ENCODE measurements at places on chromosomes 1 and 21.

DNA sequence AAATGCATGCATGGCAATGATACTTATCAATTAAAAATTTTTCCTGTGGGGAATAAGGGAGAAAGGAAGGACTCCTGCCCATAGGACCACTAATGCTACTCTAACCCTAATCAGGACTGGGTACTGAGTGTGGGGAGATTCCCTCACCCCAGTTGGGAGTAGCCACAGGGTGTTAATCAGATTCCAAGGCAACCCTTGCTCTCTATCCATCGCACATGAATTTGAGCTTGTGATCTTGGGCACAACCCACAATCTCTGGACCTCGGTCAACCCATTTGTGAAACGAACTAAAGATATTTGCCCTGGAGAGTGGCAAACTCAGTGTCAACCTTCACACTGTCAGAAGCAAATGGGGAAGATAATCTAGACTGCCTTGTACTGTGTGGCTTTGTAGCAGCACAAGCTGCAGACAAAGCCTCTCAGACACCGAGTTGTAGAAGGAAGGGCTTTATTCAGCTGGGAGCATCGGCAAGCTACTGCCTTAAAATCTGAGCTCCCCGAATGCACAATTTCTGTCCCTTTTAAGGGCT, 69.5 kb downstream of the SERINC2 start:
- DNase-seq = no peak

DNA sequence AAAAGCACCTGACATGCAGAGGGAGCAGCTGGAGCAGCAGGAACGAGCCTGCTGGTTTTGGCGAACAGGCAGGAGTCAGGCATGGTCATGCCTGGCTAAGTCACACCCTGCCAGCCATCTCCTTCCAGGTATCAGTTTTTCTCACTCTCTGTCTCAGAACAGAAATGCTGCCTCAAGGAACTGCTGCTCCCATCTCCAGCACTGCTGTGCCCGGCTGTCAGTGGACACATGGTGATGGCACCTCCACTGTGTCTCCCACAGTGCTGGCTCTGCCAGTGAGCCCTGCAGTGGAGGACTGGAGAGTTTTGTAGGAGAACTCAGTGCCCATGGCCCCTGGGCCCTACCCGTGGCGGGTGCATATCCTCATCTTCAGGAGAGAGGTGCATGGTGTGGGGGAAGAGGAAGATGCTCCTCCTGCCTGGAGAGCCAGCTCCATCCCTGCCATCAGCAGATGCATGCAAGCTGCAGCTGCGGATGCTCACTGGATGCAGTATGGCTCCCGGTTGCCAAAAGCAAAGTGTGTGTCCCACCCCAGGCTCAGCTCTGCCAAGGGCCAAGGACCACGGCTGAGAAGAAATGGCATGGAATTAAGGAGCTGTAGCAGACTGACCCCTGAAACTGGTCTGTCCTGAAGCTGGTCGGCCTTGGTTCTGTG, 114.7 kb downstream of the GRIK3 start:
- DNase-seq = no peak

DNA sequence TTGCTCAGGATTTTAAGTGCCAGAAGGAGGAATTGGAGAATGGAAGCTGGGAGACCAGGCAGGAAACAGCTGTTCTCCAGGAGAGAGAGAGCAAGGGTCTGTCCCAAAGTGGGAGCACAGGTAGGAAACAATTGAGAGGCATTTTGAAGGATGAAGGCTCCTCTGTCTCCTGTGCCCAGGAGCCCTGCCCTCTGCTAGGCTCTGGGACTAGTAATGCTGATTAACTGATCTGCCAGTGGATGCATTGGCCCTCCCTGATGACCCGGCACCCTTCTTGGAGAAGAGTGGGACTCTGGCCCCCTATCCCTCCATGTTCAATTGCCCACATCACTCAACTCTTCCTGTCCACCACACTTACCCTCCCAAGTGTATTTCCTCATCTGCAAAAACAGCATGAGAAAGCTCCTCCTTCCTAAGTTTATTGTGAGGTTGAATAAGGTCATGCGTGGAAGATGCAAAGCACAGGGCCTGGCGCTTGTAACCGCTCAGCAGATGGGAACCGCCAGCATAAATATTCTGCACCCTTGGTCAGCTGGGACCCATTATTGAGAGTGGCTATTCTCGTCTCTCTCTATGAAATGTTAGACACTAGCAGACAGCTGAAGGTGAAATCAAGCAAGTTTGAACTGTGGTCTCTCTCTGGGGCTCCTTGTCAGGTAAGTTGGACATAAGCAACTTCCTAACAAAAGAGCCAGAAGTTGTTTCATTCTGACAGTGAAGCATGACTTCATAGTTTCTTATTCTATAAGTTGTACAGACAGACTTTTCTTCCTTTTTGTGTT, 63.0 kb upstream of the ANGPTL1 start:
- no peak for DNase-seq

GRCh38 chr1:43294761-43295160, 6.0 kb upstream of the TIE1 start:
- DNase-seq = no peak

GRCh38 chr1:37186246-37186756, 152.0 kb upstream of the GRIK3 start:
- no peak for DNase-seq

DNA sequence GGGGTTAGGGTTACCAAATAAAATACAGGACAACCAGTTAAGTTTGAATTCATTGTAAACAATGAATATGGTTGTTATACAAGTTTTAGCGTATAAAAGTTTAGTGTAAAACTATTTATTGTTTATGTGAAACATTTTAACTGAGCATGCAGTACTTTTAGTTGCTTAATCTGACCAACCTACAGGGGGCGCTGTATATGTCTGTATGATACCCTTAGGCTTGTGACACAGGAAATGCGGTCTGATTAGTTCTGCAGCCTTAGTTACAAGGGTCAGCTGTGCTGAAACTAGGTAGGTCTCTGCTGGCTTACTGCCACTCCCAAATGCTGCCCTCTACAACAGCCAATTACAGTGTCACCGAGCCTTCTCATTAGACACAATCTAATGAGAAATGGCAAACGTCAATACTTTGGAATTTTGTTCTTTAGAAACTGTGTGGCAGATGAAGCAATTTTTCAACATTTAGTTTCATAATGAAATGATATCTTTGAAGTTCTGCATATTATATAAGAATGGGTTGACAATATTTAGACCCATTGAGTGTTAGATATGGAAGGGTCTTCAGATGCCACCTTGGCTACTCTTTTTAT, 56.2 kb downstream of the NTNG1 start:
- DNase-seq = peak; percentile 38

DNA sequence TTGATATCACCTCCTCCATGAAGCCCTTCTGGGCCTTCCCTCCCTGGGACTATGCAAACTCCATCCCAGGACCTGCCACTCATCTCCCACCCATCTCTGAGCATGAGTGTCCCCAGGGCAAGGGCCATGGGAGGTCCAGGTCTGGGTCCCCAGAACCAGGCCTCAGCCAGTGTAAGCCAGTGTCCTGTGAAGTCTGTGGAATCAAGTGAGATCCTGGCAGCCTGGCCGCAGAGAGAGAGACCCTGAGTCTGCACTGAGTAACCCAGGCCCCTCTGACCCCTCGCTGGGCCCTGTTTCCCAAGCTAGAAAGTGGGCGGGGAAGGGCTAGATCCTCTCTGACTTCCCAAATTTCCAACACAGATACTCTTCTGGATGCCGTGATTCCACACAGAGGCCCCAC, 132.7 kb downstream of the DMRTB1 start:
- no peak for DNase-seq

DNA sequence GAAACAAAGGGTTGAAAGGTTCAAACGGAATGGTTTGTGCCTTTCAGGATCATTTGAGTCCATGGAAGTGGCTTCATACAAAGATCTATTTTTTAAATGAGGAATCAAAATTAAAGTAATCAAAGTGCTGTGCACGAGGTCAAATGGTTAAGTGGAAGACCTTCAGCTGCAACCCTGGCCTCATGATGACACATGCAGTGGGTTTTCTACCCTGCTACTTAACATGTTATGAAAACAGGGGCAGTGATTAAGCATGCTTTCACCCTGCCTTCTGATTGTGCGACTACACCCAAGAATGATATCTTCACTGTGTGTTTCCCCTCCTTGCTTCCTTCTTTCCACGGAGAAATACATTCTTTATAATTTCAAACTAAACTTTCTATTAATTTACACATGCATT, 604.2 kb downstream of the LRRIQ3 start:
- DNase-seq = no peak

GRCh38 chr1:232578651-232579195, 51.2 kb downstream of the SIPA1L2 start:
- no peak for DNase-seq

DNA sequence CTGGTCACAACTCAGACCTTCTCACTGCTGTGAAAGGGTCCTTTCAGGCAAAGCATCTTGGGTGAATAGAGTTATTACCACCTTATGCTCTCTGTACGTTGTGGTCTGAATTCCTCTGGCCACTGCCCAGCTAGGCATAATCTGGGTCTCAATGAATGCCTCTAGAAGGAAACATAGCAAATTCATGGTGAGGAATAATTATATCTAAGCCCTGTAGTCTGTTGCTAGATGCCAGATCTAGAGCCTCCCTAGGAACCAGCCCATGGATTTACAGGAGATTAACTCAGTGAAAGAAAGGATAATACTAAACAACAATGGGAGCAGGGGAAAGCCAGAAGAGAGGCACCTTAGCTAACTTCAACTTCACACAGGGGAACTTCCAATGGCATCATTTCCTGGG, 2.4 kb upstream of the COL11A1 start:
- DNase-seq = no peak

- peak; percentile 95 for DNase-seq
Measured at GRCh38 chr1:155127105-155127966, at the start of gene EFNA1. Gene EFNA1, plus strand, starts transcription at chr1:155127876. Its CDS starts 102 bp downstream, at chr1:155127978.

DNA sequence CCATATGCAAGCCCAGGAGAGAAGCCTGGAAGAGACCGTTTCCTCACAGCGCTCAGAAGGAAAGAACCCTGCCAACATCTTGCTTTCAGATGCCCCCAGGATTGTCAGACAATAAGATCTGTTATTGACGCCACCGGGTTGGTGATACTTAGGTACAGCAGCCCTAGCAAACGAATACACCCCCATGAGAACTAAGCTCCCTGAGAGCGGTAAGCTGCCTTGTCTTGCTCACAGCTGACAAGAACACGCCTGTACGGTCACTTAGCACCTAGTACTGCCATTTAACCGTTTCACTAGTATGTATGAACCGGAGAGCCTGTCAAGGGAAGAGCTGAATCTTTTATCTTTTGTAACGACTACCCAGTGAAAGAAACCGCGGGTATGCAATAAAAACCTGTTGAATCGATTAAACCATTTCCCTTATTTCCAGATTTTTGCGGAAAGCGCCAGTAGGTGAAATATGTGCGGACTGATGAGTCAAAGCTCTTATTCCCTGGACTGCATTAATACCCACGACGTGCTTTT, 619 bp upstream of the ZBTB8B start:
- no peak for DNase-seq

DNA sequence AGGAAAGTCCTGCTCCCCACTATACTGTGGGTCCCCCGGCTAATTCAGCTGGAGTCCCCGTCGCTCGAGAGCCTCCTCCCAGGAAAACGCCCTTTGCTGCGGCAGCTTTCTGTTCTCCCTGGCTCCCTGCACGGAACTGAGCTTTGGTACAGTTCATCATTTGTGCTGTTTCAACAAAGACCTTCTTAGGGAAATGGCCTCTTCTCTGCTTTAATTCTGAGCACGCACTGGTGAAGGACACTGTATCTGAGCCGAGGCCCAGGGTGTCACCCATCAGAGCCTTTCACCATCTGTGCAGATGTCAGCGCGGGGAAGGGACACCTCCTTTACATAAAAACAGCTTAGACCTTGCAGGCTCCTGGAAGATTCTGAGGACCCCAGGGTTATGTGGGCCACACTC, 13.5 kb upstream of the PEX10 start:
- DNase-seq = no peak

DNA sequence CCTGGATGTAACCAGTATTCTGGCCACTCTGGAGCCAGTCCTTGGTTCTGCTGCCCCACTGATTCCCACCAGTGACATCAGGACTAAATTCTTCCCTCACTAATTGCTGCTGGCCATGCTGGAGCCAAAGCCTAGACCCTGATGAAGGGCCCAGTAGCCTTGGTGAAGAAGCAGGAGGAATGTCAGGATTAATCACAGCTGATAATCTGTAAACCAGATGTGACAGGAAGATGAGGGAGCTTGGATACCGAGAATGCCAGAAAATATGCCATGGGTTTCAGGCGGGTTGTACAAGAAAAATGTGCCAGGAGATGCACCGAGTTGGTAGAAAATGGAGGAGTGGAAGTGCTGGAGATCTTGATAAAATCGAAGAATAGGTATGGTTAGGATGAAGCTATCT, 119.0 kb upstream of the PPP2R5A start:
- DNase-seq = no peak

DNA sequence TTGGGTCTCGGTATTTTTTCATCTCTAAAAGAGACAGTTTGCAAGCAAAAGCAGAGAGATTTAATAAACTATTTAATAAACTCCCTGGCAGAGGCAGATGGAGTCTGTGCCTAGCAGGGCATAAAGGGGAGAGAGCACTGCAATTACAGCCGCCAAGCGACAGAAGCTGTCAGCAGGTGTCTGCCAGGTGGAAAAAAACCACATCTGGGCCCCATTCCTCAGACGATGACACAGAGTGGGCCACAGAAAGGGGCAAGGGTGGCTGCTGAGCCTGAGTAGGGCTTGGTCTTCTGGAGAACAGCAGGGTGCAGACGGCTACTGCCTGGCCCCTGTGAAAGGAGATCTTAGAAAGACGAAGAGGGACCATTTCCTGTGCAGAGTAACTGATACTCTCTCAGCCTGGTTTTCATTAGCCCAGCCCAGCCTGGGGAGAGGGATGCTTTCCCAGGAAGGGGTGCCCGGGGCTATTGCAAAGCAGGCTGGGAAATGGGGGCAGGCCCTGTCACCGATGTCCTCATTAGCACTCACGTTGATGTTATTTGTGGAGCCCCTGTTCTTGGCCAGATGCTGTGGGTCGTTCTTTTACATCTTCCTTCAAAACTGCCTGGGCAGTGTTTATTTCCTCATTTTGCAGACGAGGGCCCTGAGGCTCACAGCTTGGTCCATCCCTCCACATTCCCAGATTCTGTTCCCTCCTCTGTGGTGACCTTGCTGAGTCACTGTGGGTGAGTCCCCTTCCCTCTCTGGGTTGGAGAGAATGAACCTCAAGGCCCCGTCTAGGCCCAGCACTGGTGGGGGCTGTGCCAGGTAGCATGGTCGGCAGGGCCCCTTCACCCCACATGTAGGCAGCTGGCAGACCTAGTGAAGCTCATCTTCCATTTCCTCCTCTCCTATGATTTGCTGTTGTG, 472.7 kb downstream of the PTPRU start:
- DNase-seq = no peak

DNA sequence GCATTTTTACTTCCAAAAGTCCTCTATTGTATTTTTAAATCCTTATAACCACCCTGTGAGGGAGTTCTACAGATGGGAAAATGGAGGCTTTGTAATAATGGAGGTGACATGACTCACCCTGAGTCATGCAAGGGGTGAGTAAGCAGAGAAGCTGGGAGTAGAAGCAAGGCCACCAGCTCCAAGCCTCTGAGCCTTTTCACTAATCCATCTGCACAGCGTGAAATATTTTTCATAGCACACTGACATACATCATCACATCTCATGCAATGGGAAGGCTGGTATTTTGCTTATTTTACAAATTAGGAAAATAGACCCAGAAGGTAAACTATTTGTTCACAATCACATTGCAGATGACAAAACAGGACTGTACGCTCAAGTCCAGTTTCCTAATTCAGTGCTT, 96.9 kb downstream of the KCNH1 start:
- no peak for DNase-seq

- no peak for DNase-seq
Measured at GRCh38 chr1:170886460-170886859, 48.9 kb upstream of the MROH9 start.

- DNase-seq = no peak
Measured at GRCh38 chr21:42542596-42542995, 28.9 kb downstream of the SLC37A1 start.

GRCh38 chr1:204826970-204827369, 43.7 kb upstream of the NFASC start:
- no peak for DNase-seq

Measured in T47D (cell line).